Smooth muscle cell of the pulmonary artery (primary cell): ENCODE measurements at places on chromosomes 1 and 21. TPM values are rescaled to one million over a fixed set of nuclear protein-coding genes. Genes with fewer than 3 reads are reported as not detected.

Gene CELA3B
- not detected in 2 replicates for total RNA-seq

Gene BMP8A
- 0.13 and 0.33 TPM in 2 replicates for total RNA-seq

Gene TSPAN1
- 0.73 and 0.78 TPM in 2 replicates for total RNA-seq

Gene EDN2
- total RNA-seq, result not detected in 2 replicates

Gene SLC45A3
- total RNA-seq, result 3.7 and 4.3 TPM in 2 replicates

Gene UCK2
- total RNA-seq, result 59.6 and 89.4 TPM in 2 replicates

Gene ENSA
- 54.9 and 62.0 TPM in 2 replicates for total RNA-seq

Gene SPRR2E
- not detected in 2 replicates for total RNA-seq

Gene CNN3
- total RNA-seq, result 393 and 490 TPM in 2 replicates

Gene HSPB7
- 45.2 and 102 TPM in 2 replicates for total RNA-seq
